ENCODE measurements at places on chromosomes 5 and 9.

DNA sequence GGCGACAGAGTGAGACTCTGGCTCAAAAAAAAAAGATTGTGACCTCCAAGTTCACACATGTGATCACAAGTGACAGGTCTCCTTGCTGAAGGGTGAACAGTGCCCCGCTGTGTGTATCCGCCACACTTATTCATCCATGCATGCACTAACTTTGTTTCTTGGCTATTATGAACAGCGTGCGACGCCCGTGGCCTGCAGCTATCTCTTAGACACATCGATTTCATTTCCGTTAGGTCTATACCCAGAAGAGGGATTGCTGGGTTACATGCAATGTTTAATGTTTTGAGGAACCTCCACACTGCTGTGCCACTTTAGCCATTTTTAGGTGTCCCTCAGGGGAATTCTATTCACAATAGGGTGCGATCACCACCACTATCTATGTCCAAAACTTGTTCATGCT lies 12.1 kb upstream of the EGFL7 start:
- no peaks in the 10 kb centered on the region for H3K36me3 ChIP-seq
- no peak for DNase-seq
- no peaks in the 10 kb centered on the region for H3K4me1 ChIP-seq
- H3K4me3 ChIP-seq = no peak overlapping the region

GRCh38 chr9:33049680-33050361 lies 24.7 kb downstream of the DNAJA1 start:
- H3K27ac ChIP-seq = peak overlapping the region; percentile 14
- no peak overlapping the region for H3K4me3 ChIP-seq
- peaks cover 71% of the 10 kb centered on the region for H3K36me3 ChIP-seq
- peaks cover 11% of the 10 kb centered on the region for H3K4me1 ChIP-seq
- DNase-seq = no peak

- DNase-seq = no peak
- H3K27me3 ChIP-seq = peaks cover 7% of the 10 kb centered on the region
- no peak overlapping the region for H3K4me3 ChIP-seq
- no peaks in the 10 kb centered on the region for H3K36me3 ChIP-seq
Measured at GRCh38 chr9:138094028-138094427, 216.4 kb downstream of the CACNA1B start.

DNA sequence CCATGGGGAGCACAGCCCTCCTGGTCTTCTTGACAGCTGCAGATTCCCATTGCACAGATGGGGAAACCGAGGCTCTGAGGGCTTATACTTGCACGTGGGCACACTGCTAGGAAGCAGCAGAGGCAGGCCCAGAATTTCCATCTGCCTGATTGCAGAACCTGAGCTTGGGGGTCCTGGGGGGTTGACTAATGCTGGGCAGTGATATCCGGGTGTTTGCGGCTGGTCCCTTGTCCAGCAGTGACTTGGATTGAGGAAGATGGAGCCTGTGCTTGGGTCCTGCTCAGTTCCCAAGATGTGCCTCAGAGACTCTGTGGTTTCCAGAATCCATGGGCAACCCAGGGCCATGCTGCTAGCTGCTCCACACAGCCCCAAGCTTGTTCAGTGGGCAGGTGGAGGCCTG lies 91.2 kb downstream of the PHF2 start:
- H3K27ac ChIP-seq = no peak overlapping the region
- no peaks in the 10 kb centered on the region for H3K36me3 ChIP-seq
- H3K4me3 ChIP-seq = no peak overlapping the region

- peaks cover 22% of the 10 kb centered on the region for H3K4me1 ChIP-seq
- no peak overlapping the region for H3K27ac ChIP-seq
- no peaks in the 10 kb centered on the region for H3K27me3 ChIP-seq
Measured at GRCh38 chr5:57319628-57320027, 145.8 kb downstream of the GPBP1 start.

GRCh38 chr9:137077010-137077747 lies at the start of gene UAP1L1:
Gene UAP1L1 (plus strand): TSS chr9:137077517. CDS start chr9:137077533, 16 bp downstream.
- H3K27me3 ChIP-seq = no peaks in the 10 kb centered on the region
- peaks cover under 1% of the 10 kb centered on the region for H3K4me1 ChIP-seq
- peaks cover 15% of the 10 kb centered on the region for H3K36me3 ChIP-seq
- peak; percentile 62 for DNase-seq
- peak within 1 kb of the TSS; percentile 74 for H3K4me3 ChIP-seq

GRCh38 chr5:61275841-61276240 lies 56.2 kb upstream of the ZSWIM6 start:
- H3K4me1 ChIP-seq = peaks cover 26% of the 10 kb centered on the region
- no peaks in the 10 kb centered on the region for H3K27me3 ChIP-seq
- H3K36me3 ChIP-seq = no peaks in the 10 kb centered on the region
- H3K4me3 ChIP-seq = no peak overlapping the region

DNA sequence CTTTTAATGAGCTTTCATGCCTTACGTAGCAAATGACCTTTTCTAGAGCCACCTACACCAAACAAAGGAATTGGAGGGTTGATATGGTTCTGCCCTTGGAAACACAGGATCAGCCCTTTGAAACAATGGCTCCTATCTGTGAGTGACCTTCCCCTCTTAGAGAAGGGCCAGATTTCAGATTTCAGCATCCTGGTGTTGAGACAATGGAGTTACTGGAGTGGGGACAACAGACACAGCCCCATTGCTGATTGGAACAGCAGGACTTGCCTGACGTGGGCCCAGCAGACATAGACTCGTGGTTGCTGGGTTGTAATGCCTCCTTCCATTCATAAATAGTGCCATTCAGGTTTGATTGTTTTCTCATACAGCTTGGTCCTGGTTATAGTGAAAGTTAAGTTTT lies 96.0 kb downstream of the GALNT10 start:
- H3K27me3 ChIP-seq = no peaks in the 10 kb centered on the region
- no peak for DNase-seq
- no peaks in the 10 kb centered on the region for H3K36me3 ChIP-seq
- H3K27ac ChIP-seq = no peak overlapping the region
- H3K4me1 ChIP-seq = peaks cover 6% of the 10 kb centered on the region

- H3K27ac ChIP-seq = no peak overlapping the region
- H3K4me1 ChIP-seq = no peaks in the 10 kb centered on the region
- H3K36me3 ChIP-seq = no peaks in the 10 kb centered on the region
- H3K27me3 ChIP-seq = no peaks in the 10 kb centered on the region
- DNase-seq = no peak
Measured at GRCh38 chr9:118829334-118829733, 539.9 kb downstream of the BRINP1 start.

DNA sequence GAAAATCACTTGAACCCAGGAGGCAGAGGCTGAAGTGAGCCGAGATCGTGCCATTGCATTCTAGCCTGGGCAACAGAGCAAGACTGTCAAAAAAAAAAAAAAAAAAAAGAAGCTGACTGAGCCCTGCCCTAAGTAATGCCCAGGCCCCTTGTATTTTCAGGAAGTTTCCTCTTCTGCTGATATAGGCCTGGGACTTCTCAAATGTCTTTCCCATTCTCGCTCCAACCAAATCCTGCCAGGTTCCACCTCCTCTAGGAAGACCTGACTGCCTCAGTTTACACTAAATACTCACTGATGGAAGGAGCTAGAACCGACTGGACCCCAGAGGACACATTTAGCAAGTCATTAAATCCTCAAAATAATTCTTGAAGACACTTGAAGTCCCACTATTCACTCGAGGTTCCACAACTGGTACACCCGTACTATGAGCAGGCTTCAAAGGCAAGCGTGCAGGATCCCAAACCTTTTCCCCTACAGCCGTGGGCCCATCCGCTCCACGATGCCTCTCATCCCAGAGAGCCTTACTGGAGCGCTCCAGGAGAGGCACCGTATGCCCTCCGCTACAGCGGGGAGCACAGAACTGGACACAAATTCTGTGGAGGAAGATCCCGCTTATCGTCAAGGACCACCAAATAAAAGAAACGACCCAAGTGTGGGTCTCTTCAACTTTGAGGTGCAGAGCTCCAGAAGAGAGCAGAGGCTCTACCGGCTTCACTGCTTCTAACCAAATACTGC lies 676 bp downstream of the NOL6 start:
- peaks cover 21% of the 10 kb centered on the region for H3K4me1 ChIP-seq
- DNase-seq = no peak
- H3K36me3 ChIP-seq = peaks cover 48% of the 10 kb centered on the region
- no peaks in the 10 kb centered on the region for H3K27me3 ChIP-seq
- H3K4me3 ChIP-seq = peak overlapping the region; percentile 98
- peak overlapping the region; percentile 92 for H3K27ac ChIP-seq

Data from activated T-helper 2 cell treated with anti-CD3 and anti-CD28 coated beads, Interferon-gamma antibody, Interleukin-2, Interleukin-4, amounts not matched to agents 10 μg/mL and 5 μg/mL and 100 μg/mL, durations not matched to agents 14 hours and 24 hours and 36 hours (primary cell).